ENCODE measurements at places on chromosomes 2 and 18.

DNA sequence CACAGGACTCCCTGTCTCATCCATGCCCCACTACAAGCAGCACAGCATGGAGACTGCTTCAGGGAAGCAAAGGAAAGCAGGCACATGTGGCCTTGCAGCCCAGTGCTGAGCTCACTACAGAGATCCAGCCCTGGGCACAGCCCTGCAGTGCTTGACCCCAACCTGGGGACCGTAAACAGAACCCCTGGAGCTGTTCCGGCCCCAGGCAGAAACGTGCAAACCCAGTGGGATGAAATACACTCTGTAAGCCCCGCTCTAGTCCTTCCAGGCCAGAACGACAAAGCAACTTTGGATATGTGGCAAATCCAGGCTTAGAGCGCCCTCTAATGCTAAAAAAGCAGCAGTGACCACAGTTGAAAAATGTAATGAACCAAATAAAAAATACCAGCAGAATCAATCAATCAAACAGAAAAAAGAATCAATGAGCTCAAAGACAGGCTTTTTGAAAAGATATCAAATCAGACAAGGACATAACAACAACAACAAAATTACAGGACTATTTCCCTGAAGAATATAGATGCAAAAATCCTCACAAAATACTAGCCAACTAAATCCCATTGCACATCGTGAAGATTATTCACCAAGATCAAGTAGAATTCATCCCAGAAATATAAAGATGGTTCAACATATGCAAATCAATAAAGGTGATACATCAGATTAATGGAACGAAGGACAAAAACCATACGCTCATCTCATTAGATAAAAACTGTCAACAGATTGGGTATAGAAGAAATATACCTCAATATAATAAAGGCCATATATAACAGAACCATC is 45.6 kb downstream of the ZNF519 start:
- DNase-seq = no peak

DNA sequence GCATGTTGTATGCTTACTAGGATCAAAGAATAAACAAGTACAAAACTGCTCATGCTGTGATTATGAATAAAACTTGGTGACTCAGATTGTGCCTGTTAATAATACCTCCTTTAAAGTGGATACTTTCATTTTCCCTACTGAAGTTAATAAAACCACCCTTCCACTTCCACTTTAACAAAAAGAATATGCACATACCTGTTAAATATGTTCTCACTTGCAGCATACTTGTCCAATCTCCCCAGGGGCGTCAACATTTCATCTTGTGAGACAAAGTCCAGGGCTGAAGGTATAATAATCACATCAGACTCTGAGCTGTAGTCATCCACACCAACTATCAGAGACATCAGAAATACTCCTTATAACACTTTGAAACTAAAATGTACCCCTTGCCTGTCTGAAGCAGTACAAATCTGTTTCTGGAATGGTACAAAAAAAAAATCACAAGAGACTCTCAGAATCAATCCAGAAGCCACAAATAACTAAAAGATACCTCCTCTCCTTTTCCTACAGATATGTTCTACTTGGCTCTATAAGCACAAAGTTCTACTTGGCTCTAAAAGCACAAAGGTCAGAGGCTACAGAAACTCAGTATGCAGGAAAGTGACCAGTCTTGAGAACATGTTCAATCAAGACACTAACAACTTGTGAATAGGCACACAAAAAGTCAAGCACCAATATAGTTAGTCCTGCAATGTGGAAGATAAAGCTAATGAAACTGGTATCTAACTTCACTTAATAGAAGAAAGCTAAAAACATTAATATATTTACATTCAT is 19.3 kb downstream of the PPP4R1 start:
- DNase-seq = no peak

DNA sequence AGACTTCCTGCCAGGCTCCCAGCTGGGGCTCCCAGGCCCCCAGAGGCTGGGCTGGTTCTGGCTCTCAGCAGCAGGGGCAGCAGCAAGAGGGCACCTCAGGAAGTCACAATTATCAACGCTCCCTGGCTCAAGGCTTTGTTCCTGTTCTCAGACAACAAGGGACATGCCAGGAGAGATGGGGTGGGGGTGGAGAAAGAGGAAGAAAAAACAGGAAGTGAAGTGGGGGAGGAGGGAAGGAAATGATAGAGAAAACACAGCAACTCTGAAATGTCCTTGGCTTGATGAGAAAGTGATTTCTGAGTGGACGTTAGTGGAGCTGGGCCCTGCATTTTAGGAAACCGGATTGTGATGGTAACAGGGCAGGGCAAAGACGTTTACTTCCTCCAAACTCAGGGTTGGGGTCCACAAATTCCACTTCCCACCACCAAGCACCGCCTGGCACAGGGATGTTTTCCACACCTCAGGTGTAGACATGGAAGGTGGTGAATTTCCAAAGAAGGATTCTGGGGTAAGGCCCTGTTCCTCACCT is 40.4 kb downstream of the CYRIA start:
- DNase-seq = peak; percentile 95

DNA sequence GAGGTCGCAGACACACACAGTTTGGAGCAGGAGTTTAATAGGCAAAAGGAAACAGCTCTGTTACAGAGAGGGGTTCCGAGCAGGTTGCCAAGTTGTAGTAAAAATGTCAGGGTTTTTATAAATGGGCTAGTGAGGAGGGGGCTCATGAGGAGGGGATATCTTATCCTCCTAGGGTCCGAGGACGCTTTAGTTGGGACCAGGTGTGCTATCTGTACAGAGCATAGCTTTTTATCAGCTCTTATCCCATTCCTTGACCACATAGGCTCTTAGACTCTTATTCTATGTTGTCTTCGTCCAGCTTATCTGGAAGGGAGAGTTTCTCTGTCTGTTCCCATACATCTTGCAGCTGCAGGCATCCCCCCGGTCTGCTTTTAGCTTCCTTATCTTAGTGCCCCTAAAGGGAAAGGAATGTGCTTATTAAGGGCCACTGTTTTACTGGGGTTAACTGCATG is 44.7 kb downstream of the PDK1 start:
- no peak for DNase-seq

DNA sequence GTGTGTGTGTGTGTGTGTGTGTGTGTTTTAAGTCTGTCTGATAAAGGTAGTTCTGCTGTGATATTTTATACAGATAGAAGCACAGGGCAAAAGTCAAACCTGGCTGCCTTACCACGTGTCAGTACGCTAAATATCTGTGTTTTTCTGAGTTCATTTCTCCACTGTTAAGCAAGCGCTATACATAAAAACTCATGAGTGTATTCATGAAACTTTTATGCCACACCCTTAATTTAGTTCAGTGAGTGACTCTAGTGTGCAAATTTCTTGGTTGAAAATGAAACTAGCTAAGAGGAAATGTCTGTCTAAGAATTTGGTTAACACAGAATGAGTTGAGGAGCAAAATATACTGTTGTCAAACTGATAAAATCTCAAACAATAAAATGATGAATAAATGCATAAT is 11.2 kb downstream of the CASP10 start:
- no peak for DNase-seq

DNA sequence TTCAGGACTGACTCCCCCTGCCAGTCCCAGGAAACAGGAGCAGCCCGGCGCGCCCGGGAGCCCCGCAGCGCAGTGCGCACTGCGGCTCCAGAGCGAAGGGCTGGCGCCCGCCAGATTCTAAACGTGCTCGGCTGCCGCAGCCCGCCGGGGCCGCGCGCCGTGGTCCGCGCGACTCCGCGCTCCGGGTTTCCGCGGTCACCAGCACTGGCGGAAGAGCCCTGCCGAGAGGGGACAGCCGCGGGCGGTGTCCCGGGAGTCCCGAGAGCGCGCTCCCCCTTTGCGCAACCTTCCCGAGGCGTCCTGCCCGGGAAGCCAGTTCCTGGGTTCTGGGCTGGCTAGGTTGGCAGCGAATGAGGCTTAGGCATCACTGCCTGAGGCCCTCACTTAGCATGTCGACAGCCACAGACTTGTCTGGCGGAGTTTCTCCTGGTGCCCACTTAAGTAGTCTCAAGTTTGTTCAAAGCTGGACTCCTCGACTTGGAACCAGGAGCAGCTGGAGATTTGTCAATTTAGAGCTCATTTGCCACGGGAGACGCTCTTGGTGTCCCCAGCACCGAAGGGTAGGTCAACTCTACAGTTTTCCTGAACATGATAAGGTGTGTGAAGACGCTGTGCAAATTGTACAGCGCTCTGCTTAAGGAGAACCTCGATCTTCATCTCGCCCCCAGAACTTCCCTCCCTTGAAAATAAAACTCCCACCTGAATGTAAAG is 1.5 kb upstream of the VSNL1 start:
- DNase-seq = no peak

DNA sequence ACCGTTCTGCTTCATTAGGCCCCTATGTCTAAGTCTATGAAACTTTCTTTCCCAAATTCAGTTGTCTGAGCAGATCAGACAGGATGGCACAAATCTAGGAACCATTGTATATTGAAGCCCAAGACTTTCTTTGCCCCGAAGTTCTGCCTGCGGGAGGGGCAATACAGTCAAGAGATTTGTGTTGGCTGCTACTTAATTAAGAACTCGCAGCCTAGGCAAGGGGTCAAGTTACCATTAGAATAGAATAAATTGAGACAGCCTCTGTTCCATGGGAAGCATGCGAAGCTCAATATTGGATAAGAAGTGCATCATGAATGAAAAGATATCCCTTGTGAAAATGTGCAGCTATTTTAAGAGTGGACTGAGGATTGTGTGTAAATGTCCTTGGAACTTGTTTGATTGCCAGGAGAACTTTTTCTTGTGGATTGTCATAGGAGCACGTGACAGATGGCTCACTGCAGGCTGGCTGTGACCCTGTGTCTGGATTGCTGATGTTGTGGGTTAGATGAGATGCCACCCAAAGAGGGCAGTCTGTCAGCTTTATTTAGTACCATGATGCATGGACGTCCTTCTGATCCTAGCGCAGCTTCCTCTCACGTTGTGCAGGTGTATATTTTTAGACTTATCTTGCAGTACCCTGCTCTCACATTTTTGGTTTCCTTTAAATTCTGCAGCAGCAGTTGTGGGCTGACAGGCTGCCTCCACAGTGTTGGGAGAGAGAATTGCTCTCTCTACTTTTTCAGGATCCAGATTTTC is 30.9 kb downstream of the HAUS1 start:
- no peak for DNase-seq

- DNase-seq = no peak
Measured at GRCh38 chr18:9474108-9474982, 968 bp upstream of the RALBP1 start.

GRCh38 chr2:100857915-100858314 is 38.0 kb downstream of the NPAS2 start:
- DNase-seq = no peak

DNA sequence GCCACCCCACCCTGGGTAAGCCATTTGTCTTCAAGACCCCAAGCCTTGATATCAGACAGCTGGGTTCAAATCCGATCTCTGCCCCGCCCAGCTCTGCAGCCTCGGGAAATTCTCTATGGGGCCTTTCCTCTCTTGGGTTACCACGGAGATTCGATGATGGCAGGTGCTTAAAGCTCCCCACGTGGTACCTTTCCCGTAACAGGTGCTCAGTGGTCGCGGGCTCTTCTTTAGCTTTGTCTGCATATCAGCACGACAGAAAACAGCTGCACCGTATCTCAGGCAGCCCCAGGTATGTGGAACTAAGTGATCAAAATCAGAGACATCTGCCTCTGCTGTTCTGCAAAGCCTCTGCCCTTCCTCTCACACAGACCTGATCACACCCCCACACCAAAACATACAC is 37.4 kb downstream of the TTC32 start:
- DNase-seq = no peak

- DNase-seq = peak; percentile 35
Measured at GRCh38 chr2:240965296-240965904, 33.0 kb upstream of the SNED1 start.

DNA sequence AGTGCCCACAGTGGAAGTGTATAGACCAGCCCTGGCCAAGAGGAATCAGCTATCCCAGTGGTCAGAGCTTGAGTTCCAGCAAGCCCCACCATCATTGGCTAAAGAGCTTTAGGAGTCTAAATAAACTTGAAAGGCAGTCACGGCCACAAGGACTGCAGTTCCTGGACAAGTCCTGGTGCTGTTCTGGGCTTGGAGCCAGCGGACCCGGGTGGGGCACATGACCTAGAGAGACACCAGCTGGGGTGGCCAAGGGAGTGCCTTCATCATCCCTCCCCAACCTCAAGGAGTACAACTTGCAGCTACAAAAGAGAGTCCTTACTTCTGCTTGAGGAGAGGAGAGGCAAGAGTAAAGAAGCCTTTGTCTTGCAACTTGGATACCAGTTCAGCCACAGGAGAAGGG is 439.8 kb upstream of the TMEFF2 start:
- DNase-seq = no peak

GRCh38 chr2:219034823-219035222 is 6.5 kb downstream of the CFAP65 start:
- DNase-seq = no peak

DNA sequence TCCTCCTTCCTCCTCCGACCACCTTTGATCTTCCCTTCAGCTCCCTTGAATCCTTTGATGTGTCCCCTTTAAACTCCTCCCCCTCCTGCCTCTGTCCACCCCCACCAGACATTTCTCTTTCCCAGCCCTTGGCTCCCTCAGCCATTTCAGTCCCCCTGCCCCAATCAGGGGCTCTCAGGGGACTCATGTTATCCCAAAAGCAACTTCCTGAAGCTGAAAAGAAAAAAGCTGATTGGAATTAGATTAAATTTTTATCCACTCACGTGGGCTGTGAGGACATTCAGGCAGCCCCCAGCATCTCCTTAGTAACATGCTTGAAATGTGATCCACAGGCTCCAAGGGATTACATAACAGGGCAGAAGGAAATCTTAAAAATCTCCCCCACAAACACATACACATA is 81.3 kb downstream of the NEURL3 start:
- DNase-seq = no peak

DNA sequence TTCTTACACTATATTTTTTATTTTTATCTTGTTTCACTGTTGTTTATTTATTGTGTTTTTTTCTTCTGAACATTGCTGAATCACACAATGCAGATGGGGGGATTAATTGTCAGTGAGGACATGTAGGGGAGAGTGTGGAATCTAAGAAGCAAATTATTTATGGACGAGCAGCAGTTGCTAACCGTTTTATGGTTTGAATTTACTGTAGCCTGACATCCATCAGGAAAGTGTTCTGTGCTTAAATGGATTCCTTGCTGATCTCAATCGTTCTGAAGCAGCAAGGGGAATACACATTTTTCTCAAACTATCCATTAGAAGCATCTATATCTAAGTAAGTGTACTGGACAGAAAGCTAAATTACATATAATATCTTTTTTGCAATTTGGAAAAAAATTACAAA is 119.5 kb downstream of the CD8B2 start:
- DNase-seq = no peak
